ENCODE measurements at places on chromosomes 2 and 18. TPM values are rescaled to one million over a fixed set of nuclear protein-coding genes. Genes with fewer than 3 reads are reported as not detected.
A peak's percentile ranks its signal among the peaks of the same experiment; 100 is the strongest.

DNA sequence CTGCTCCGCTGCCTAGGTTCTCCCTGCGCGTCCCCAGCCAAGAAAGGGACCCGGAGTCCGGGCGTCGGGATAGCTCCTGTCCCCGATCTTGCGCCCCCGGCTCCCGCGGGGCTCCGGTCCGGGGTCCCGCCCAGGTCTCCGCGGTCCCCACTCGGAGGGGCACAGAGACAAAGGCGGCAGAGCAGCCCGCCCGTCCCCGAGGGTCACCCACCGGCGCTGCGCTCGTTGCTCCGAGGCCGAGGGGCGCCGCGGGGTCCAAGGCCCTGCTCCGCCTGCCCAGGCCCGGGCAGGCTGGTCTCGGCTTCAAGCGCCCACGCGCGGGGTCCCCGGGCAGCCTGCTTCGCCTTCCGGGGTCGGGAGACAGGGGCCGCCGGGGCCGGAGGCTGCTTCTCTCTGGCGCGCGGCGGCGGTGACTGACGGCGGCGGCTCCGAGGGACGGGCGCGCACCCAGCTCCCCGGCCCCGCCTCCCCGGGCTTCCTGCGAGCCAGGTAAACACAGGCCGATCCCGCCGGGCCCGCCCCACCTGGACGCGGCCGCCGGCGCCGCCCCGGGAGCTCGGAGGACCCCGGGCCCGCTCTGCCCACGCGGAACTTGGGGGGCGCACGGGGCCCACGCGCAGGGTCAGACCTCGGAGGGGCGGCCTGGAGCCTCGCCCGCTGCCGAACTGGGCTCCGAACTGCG, at the start of gene MBP:
Gene MBP, minus strand, starts transcription at position 415 of the 682 bp plus-strand sequence. CDS start 27,522 bp downstream, outside the sequence.
- peak; percentile 75 for DNase-seq
- H3K27ac ChIP-seq, result peak within 1 kb of the TSS; percentile 92
- no peaks in the 10 kb centered on the region for H3K36me3 ChIP-seq
- peak within 1 kb of the TSS; percentile 78 for H3K4me3 ChIP-seq

DNA sequence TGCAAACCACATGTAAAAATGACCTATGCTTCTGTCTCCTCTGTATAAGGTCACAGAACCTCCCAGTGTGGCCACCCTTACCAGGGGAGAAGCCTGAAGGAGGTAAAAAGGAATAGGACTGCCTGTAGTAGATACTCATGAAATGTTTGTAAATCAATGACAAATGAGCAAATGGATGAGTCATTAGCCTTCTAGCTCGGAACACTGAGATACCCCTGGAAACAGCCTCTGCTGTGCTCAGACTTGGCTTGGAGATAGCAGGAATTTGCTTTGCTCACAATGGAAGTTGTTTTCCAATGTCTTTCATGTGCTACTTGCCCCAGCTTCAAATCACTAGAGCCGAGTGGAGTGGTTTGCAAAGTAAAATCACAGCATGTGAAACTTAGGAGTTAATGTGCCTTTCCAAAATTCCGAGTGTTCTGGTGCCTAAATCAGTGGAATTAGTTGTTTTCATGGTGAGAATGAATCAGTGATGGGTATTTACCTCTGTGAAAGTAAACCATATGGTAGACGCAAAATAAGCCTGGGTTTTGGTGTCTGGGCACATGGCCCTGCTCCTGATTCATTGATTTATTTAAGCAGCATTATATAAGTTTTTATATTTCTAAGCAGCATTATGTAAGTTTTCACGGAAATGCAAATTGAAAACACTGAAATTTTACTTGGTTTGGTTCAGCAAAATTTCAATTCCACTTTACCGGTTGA, 154.0 kb upstream of the MAP3K20 start:
- H3K4me1 ChIP-seq, result peaks cover 2% of the 10 kb centered on the region
- H3K27me3 ChIP-seq, result no peaks in the 10 kb centered on the region
- DNase-seq, result no peak
- no peak overlapping the region for H3K4me3 ChIP-seq
- H3K27ac ChIP-seq, result no peak overlapping the region

GRCh38 chr2:228646061-228646460, 464.6 kb upstream of the SPHKAP start:
- H3K27me3 ChIP-seq, result no peaks in the 10 kb centered on the region
- no peaks in the 10 kb centered on the region for H3K4me1 ChIP-seq

GRCh38 chr2:27690052-27690451, 26.4 kb downstream of the SLC4A1AP start:
- no peaks in the 10 kb centered on the region for H3K27me3 ChIP-seq
- H3K4me3 ChIP-seq, result no peak overlapping the region
- H3K4me1 ChIP-seq, result no peaks in the 10 kb centered on the region
- no peak for DNase-seq
- peaks cover 3% of the 10 kb centered on the region for H3K36me3 ChIP-seq
- H3K27ac ChIP-seq, result no peak overlapping the region

Gene FAM124B
- total RNA-seq, result 0.37 TPM

Gene SLC19A3
- 0.71 TPM for total RNA-seq

Gene GPR148
- 0.79 TPM for total RNA-seq

All from testis (tissue), 5 donors.